ENCODE measurements at places on chromosomes 5 and 9.

DNA sequence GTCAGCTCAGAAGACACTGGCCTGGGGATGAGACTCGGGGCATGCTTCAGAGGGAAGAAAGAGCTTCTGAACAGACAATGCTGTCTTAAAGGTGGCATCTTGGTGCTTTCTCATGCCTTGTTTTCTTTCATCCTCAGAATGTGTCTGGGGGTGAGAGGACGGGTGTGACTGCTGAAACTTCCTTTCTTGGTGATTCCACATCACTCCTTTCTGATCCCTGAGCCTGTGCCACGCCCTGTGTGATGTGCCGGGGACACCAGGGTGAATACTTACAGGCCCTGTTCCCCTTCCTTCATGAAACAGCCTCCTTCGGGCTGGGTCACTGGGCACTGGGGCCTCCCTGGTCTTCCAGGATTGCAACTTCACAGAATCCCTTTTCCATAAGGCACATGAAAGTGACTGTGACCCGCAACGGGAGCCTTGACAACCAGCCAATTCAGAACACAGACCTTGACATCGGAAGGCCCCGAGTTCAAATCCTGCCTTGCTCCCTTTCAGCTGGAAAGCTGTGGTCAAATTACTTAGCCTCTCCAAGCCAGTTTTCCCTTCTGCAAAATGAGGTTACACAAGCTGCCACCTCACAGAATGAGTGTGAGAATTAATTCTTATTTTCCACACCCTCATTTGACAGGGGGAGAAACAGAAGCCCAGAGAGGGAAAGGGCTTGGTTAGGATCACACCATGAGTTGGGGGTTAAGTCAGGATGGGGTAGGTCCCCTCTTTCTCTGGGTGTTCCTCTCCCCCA, 44.1 kb upstream of the IL17B start:
- DNase-seq, result no peak

DNA sequence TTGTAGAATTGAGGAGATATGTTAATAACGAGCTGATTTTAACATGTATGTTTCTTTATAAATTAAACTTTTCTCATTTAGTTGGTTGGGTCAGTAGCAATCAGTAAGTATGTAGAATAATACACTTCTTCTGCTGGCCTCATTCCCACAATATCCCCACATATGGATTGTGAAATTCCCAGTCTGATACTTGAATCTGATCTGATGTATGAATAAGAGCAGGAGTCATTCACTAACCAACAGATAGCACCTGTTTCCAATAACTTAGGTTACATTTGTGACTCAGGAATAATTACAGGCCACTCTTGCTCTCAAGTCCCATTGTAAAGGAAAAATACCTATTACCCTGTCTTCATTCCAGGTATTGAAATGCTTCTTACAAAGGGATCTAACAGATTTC, 23.9 kb downstream of the SLC36A1 start:
- no peak for DNase-seq

- no peak for DNase-seq
Observed at GRCh38 chr9:87643778-87644570, 81.9 kb upstream of the CTSL start.

DNA sequence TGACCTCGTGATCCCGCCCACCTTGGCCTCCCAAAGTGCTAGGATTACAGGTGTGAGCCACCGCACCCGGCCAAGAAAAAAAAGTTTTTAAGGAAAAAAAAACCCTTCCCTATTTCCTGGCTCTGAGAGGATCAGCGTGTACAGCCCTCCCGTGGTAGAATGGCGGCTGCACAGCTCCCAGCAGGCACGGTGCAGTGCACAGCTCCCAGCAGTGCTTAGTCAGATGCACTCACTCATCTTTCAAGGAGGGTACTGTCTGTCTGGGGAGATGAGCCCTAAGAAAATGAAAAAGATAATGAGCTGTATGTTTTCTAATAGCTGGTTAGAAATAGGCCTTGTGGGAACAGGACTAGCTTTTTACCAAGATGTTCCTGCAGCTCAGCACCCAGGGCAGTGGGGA, 36.7 kb upstream of the SLC2A8 start:
- DNase-seq, result no peak

GRCh38 chr5:35002459-35002858, 45.3 kb downstream of the AGXT2 start:
- DNase-seq, result no peak

- no peak for DNase-seq
Observed at GRCh38 chr5:25955337-25955736, 1083.0 kb downstream of the CDH9 start.

DNA sequence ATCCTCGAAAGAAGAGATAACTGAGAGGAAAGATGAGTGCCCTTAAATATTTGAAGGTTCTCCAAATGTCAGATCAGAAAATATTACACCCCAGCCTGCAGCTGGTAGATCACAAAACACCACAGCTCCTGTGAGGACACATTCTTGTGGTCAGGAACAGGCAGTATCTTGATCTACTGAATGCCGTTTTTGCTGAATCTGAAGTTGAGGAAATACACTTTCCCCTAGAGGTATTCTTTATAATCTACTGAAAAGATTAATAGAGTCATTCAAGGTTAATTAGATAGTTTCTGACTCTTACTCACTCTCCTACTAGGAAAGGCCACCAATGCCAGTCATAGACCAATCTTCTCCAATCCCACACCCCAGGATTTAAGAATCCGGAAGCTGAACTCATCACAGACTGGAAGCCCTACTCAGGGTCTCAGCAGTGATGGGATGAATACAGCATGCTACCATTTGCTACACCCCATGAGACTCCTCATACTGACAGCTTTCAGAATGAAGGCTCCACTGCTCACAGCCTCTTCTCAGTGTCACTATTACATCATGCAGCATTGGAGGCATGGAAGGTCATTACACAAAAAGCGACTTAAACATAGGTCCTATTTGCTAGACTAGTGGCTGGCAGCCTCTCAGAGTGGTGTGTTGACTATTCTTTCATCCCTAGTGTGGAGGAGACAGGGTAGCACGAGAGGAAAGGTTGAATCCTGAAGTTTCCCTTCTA, 143.9 kb upstream of the SLC1A3 start:
- DNase-seq, result no peak
